ENCODE measurements at places on chromosomes 13 and 19.

- DNase-seq, result no peak
Observed at GRCh38 chr13:114263578-114263977, 17.8 kb upstream of the UPF3A start.

GRCh38 chr13:90032313-90032712 is 1315.2 kb upstream of the MIR17HG start:
- no peak for DNase-seq

GRCh38 chr19:40974633-40975037 is 16.4 kb upstream of the CYP2B6 start:
- DNase-seq, result peak; percentile 85

DNA sequence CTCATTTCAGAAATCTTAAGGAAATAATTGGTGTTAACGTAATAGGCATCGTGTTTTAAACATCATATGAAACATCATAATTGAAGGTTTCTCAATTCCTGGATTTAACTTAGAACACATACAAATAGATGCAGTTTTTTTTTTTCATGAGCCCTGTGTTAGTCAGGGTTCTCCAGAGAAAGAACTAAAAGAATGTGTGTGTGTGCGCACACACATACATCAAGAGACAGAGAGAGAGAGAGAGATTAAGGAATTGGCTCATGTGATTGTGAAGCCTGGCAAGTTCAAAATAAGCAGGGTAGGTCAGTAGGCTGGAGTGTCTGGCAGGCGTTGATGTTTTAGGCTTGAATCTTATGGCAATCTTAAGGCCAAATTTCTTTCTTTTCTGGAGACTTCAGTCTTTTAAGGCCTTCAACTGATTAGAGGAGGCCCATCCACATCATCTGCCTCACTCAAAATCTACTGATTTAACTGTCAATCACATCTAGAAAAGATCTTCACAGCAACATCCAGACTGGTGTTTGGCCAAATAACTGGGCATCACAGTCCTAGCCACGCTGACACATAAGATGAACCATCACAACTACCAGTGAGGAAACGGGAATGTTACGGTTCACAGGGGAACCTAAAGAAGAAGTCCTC is 25.2 kb downstream of the SPATA13 start:
- DNase-seq, result no peak

DNA sequence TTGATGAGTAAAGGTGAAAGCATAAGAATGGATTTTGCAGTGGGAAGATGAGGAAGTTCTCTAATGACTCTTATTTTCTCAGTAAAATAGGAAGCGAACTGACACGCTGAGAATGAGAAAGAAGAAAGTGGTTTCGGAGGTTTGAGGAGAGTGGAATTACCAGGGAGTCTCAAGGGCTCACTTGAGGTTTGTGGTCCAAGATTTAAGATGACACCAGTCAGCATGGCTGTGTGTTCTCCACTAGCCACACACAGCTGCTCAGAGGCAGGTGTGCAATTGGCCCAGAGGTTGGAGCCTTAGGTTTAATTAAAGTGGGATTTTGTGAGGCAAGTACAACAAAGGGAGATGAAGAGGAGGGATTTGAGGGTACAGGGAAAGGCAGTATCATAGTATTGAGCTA is 99.6 kb upstream of the NBEA start:
- no peak for DNase-seq

- DNase-seq, result no peak
Observed at GRCh38 chr13:36130552-36131221, 495 bp downstream of the DCLK1 start.

- DNase-seq, result peak; percentile 39
Observed at GRCh38 chr13:112142401-112142930, 75.5 kb downstream of the SOX1 start.

GRCh38 chr13:61880578-61881283 is 465.1 kb upstream of the PCDH20 start:
- DNase-seq, result no peak

DNA sequence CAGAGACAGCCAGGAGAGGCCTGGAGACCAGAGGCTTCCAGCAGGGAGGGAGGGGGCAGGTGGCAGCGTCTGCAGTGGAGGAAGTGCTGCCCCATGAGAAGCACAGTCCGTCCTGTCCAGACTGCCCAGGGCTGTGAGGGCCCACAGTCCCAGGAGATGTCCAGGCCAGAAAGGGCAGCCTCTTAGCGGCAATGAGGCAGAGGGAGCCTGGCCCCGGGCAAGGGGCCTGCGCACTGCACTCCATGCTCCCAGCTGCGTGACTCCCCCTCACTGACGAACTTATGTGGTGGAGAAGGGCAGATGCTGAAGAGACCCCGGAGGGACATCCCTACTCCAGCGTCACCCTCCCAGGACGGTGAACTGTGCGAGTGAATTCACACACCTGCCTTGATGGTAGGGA is 115.3 kb downstream of the SOX1 start:
- no peak for DNase-seq

DNA sequence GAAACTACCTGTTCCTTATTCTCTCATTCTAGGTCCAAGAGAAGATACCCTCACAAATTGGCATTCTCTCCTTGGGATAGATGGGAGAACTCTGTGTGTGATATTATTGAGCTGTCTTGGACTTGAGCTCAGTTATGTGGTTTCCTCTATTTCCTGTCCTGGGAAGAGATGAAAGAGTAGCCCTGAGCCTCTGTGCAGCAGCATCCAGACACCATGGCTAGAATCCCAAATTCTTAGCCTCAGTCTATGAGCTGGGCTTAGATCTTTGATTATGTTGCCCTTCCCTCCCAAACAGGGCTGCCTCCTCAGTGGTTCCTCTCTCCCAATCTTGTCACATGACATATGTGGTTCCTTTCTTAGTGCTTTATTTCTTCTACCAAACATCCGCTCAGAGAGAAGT is 290.7 kb downstream of the SPRY2 start:
- DNase-seq, result no peak

DNA sequence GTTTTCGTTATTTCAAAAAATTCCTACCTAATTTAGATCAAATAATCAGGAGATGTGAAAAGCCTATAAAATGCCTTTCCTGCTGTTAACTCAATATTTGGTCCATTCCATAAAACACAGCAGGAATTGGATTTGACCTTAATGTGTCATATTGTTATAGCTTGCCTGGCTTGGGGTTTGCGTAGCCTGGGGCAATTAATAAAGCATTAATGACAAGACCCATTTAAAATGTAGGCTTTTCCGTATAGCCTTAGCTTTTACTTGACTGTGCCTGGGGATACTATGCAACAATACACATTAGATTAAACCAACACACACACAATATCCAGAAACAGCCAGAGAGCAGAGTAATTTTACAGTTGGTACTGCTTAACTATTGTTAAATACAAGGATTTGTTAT is 117.2 kb upstream of the MAB21L1 start:
- DNase-seq, result no peak

GRCh38 chr13:113443991-113444390 is 9.3 kb downstream of the ADPRHL1 start:
- no peak for DNase-seq

- DNase-seq, result no peak
Observed at GRCh38 chr13:75544681-75545330, 4.8 kb upstream of the UCHL3 start.

- no peak for DNase-seq
Observed at GRCh38 chr13:67184247-67184646, 45.9 kb downstream of the PCDH9 start.

DNA sequence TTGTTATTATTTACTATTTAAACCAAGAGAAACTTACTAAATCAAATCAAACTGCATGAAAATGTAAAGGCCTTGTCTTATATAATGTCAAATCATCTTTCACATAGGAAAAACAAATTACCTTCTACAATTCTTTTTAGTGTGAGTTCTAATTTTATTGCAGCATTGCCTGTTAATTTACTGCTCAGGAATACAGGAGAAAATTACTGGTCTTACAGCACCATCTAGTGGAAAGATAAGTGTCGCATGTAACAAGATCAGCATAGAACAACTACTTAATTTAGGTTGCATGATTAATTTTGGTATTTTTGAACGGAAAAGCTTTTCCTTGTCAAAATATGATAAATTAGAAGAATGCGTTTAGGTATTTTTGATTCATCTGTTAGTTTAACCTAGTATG is 502.7 kb downstream of the UQCRFS1 start:
- DNase-seq, result no peak

GRCh38 chr13:51761643-51762350 is 42.2 kb downstream of the DHRS12 start:
- no peak for DNase-seq

DNA sequence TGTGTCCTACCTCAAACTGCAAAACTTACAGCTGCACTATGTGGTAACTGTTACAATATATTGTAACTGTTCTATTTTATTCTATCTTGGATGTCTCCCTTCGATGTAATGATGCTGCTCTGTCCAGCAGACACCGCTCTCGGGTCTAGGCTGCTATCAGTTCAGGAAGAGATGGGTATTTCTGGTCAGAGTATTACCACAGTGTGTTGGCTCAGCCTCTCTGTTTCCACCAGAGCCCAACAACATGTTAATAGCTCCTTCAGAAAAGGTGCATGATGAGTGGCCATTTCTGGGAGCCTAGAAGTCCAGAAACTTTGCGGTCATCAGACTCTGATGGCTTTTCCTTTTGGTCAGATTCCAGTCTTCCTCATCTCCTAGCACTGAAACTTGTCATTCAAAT is 35.9 kb upstream of the IGFL1 start:
- no peak for DNase-seq

GRCh38 chr19:35756377-35757230 is at the start of gene HSPB6:
Gene HSPB6 (minus strand): TSS chr19:35757029. CDS start chr19:35757008, 21 bp downstream.
- DNase-seq, result peak; percentile 84

DNA sequence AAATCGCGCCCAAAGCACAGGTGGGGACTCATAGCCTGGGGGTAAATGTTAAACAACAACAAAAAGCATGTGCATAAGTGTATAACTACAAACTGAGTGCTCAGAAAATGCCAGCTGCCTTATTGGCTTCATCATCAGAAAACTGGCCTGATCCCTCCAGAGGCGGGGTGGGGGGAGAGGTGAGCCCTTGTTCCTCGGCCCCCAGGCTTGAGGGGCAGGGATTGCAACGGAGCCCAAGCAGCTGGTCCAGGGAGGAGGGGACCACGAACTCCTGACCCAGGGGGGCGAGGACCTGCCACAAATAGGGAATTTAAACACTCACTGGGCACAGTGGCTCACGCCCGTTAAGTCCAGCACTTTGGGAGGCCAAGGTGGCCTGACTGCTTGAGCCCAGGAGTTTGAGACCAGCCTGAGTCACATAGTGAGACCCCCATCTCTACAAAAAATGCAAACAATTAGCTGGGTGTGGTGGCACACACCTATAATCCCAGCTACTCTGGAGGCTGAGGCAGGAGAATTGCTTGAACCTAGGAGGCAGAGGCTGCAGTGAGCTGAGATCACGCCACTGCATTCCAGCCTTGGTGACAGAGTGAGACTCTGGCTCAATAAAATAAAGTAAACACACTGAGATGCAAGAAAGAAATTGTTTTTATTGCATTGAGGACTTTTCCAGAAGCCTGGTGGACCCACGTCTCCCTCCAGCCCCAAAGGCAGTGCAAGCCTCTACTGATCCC is 8.7 kb downstream of the SIRT6 start:
- DNase-seq, result no peak

DNA sequence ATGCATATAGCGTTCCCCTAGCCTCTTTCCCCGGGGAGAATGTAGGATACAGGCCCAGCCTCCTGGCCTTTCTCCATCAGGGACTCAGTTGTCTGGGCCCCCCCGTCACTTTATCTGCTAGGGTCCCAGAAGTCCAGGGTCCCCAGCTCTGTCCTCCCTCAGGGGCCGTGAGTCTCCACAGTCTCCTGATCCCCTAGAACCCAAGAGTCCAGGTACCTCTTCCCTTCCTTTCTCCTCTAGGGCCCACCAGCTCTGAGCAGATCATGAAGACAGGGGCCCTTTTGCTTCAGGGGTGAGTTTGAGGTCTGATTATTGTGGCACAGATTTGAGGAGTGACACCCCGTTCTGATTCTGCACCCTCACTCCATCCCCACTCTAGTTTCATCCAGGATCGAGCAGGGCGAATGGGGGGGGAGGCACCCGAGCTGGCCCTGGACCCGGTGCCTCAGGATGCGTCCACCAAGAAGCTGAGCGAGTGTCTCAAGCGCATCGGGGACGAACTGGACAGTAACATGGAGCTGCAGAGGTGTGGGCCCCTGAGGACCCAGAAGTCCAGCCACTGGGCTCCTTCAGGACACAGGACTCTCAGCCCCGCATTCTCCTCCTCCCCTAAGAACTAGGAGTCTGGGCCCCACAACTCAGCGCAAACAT is 758 bp downstream of the BAX start:
- DNase-seq, result no peak

GRCh38 chr13:111082240-111082639 is 32.9 kb upstream of the ARHGEF7 start:
- no peak for DNase-seq

GRCh38 chr13:29529754-29530153 is 65.7 kb downstream of the SLC7A1 start:
- no peak for DNase-seq

DNA sequence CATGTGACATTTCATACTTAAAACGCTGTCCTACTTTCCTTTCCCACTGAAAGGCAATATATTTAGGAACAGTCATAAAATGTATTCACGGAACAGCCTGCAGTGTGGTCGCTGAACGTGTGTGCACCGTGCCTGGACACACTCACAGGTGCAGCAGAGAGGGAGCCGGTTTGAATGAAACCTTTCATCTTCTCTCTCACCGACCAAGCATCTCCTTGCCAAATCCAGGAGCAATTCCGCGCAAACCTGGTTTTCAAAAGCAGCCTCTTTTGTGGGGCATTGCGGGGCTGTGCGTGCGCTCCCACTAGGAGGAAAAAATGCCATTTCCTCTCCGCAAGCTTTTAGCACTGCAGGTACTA is 1.0 kb downstream of the DCLK1 start:
- no peak for DNase-seq

GRCh38 chr13:85497652-85498051 is 301.6 kb downstream of the SLITRK6 start:
- no peak for DNase-seq

DNA sequence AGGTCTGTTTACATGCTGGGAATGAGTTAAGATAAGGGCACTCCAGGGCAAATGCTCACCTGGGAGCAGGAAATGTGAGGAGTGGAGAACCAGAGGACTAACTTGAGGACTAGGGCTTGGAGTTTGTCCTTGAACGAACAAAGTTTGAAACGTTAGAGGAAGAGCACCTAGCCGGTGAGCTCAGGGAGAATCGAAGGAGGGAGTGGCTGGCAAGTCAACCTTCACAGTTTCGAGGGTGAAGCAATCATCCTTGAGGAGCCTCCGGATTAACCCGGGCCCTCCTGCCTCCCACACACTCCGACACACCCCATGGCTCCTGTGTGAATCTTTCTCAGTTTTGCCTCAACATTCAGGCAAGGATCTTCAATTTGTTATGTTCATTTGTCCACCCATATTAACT is 58.6 kb downstream of the LMO7 start:
- no peak for DNase-seq
